Glutamatergic neuron (in vitro differentiated cells): ENCODE measurements at places on chromosomes 2 and 18.

- DNase-seq = no peak
These were observed 18.5 kb downstream of the KCMF1 start for GRCh38 chr2:84989422-84989821.

DNA sequence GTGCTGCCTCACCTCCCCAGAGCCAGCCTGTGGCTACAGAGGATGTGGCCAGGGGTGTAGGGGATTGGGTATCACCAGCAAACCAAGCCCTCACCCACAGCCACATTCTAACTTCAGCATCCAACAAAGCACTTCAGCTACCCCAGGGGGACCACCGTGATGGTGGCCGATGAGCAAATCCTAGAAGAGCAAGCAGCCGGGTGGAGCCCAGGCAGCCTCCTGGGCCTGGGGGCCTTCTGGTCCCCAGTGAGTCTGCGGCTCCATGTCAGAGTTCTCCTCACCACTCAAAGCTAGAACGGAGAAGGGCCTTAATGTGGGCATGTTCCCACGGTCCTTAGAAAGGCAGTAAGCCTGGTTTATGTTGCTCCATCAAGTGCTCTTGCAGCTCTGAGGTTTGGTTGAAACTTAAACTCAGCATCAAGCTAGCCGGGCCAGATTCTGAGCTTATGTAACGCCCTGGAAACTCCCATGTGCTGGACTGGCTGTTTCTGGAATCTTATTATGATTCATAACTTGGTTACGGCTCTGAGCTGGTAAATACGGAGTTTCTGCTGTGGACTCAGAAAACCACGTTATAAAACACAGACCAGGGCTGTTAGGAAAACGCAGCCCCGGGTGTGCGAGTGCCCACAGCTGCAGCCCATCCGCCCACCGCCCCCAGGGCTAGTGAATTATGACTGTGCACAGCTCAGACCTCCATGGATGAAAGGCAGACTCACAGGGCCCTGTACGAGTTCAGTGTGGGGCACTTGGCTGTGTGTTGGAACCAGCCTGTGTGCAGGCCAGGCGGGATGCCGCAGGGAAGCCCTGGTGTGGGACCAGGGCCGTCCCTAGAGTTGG, 99.8 kb downstream of the SEPTIN10 start:
- no peak for DNase-seq

DNA sequence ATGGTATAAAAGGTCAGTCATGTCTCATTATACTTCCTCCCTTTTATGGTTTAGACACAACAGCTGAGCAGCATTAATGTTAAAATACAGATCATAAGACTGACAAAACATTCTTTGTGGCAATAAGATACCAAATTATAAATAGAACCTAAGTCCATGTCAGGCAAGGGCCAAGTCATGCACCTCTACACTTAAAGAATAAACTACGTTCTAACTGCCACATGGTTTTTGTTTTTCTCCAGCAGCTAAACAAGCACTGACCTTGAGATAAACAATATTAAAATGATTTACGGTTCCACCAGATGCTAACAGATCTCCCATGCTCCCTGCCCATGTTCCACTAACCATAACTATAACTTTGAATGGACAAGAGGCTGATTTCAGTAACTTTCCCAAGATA, 368.6 kb upstream of the TFPI start:
- no peak for DNase-seq

DNA sequence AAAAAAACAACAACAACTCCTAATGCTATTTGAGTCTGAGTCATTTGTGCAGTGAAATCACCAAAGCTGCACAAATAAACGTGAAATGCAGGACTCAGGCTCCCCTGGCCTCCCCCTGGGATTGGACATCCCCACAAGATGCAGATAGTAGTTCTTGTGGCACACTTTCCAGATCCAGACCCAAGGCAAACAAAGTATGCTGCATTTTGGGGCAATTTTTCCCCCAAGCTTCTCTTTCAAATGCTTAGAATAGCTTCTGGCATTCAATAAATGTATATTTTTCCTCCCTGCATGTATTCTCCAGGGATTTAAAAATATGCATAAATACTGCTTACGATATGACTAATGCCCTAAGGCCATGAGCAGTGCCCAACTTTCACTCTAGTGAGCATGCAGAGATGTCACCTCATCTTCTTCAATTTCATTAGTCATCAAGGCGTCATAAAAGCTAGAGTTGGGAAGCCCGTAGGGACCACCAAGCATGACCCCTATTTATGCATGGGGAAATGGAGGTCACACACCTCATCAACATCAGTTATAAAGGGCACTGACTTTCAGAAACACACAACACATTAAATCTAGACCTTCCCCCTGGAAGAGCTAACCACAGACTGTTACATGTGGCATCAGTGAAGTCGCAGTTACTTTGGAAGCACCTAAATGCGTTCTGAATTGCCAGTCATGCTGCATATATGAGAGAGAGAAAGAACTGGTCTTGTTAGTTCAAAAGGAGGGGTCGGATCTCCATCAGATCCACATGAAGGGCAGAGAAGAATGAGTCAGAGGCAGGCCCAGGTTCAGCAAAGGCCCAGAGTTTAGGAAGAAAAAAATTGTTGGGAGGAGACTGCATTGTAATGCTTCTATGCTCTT, 374.1 kb downstream of the LPIN1 start:
- no peak for DNase-seq

DNA sequence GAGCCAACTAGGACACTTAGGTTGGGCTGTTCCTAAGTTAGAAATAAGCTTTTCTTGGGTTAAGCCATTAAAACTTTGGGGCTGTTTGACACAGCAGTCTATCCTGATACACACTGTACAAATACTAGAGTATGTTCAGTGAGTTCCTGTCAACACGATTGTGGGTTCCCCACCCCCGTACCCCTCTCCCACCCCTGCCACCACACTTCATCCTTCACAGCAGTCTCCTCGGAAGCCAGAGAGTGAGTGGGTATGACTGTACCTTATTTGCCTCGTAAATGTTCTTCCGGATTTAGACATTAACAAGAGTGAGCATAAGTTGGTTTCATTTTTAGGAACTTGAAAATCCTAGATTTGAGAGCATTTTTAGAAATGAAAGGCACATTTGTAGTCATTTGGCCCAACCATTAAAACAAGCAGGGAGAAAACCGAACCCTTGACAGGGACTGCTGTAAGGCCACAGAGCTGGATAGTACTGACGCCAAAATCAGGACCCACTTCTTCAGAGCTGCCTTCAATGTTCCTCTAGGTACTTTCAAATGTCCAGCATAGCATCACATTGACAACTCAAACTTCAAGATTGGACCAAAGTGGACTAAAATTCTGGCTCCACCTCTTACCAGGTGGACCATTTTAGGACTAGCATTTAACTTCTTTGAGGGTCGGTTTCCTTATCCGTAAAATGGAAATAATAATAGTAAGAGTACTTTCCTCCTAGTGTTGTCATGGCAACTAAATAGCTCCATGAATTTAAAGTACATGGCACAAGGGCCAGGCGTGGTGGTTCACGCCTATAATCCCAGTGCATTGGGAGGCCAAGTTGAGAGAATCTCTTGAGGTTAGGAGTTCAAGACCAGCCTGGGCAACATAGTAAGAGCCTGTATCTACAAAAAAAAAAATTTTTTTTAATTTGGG, 166.3 kb upstream of the SERTAD2 start:
- DNase-seq = no peak

DNA sequence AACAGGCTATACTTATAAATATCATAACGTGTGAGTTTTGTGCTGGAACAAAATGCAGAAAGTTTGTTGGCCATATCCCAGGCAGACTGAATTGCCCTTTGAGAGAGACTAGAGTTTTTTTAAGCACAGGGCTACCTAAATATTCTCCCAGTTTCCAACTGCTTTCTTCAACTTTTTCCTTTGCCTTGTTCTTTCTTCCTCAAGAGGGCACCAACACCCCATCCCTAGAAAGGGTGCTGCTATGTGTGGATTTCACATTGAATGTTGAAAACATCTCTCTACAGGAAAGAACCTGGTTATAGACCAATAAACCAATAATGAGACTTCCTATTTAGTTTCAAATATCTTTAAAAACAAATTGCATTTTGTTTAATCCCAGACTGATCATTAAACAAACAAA, 87.9 kb downstream of the ICOS start:
- DNase-seq = peak; percentile 21

DNA sequence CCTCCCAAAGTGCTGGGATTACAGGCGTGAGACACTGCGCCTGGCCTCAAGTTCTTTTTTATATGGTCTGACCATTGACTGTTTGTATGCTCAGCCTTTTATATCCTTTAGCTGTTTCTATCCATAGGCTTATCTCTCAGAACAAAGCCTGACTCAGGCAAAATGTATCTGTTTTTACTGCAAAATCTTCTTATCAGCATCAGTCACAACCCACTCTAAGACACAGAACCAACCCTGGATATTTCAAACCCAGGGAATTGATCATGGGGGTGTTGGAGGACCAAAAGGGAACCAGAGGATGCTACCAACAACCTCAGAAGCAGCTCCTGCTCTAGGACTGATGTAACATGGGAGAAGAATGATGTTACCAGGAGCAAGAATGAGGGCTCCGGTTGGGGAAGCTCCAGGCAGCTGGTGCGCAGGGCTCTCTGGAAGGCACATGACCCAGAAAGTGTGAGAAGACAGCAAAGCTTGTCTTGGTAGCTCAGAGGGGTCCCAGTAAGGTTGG, 75.3 kb upstream of the NCK2 start:
- DNase-seq = no peak

GRCh38 chr2:99255491-99256318, at the start of gene LYG2:
Gene LYG2, minus strand, starts transcription at chr2:99255666. Its CDS starts 1,406 bp downstream, at chr2:99254260.
- no peak for DNase-seq

DNA sequence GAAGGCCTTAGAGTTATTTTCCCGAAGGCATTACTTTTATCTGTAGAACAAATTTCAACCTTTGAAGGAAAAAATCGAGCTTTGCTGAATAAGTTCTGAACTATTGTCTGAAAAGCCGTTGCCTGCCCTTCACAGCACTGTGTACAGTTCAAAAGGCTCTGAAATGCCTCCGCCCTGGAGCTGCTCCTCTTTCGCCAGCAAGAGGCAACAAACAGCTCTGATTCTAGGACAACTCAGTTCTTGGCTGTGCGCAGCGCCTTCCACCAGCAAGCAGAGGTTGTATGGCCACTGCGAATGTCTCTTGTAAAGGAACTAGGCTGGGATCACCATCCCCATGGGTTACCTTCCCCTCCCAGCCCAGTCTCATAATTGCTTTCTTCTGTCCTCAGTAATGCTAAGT, 308.5 kb downstream of the GBX2 start:
- no peak for DNase-seq

DNA sequence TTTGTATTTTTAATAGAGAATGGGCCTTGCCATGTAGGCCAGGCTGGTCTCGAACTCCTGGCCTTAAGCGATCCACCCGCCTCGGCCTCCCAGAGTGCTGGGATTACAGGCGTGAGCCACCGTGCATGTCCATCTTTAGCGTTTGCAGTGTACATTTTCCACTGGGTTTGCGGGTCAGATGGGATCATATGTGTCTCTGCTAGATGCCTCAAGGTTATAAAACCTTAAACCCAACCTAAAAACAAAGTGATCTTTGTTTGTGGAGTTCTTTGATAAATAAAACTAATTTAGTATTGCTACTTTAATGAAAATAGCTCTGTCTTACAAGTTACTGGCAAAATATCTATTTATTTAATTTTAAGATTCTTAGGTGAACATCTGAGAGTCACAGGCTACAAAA, 13.1 kb upstream of the ALPG start:
- DNase-seq = no peak

GRCh38 chr2:241741016-241741415, 6.6 kb downstream of the D2HGDH start:
- no peak for DNase-seq

GRCh38 chr2:241011296-241011600, 12.8 kb downstream of the SNED1 start:
- no peak for DNase-seq

DNA sequence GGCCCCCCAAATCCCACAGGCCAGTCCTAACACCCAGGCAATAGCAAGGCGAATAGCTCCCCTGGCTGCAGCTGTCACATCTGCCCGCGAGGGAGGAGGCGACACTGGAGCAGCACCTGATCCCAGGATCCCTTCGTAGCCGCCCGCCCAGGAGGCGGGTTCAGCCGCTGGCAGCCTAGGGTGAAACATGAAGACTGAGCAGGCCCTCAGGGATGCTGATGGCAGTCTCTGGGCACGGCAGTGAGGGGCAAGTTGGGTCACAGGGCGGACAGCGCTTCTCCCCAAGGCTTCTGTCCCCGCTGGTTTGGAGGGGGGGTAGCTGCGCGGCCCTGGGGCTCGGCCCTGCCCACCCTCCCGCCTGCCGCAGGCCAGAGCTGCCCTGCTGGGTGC, 1.9 kb downstream of the DNMT3A start:
- DNase-seq = peak; percentile 62

DNA sequence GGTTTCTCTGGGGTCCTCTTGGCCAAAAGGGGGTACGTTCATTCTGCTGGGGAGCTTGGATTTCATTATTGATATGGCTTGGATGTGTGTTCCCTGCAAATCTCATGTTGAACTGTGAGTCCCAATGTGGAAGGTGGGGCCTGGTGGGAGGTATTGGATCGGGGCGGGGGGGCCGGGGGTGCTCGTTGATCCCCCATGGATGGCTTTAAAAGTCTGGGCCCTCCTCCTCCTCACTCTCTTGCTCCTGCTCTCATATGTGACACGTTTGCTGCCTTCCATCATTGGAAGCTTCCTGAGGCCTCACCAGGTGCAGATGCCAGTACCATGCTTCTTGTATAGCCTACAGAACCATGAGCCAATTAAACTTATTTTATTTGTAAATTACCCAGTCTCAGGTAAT, 11.8 kb downstream of the DBI start:
- no peak for DNase-seq

GRCh38 chr18:77321823-77322805, 72.5 kb downstream of the GALR1 start:
- no peak for DNase-seq

- DNase-seq = no peak
These were observed 31.9 kb downstream of the CNRIP1 start for GRCh38 chr2:68287580-68288441.

- no peak for DNase-seq
These were observed 81.5 kb downstream of the LDLRAD4 start for GRCh38 chr18:13300029-13300428.

- DNase-seq = no peak
These were observed 4.1 kb upstream of the FBLN7 start for GRCh38 chr2:112134120-112134519.

- no peak for DNase-seq
These were observed 65.1 kb upstream of the ODC1 start for GRCh38 chr2:10513201-10513600.

- DNase-seq = no peak
These were observed 135.3 kb upstream of the SLC1A4 start for GRCh38 chr2:64853894-64854293.

- no peak for DNase-seq
These were observed 976.1 kb upstream of the GYPC start for GRCh38 chr2:125679903-125680302.

DNA sequence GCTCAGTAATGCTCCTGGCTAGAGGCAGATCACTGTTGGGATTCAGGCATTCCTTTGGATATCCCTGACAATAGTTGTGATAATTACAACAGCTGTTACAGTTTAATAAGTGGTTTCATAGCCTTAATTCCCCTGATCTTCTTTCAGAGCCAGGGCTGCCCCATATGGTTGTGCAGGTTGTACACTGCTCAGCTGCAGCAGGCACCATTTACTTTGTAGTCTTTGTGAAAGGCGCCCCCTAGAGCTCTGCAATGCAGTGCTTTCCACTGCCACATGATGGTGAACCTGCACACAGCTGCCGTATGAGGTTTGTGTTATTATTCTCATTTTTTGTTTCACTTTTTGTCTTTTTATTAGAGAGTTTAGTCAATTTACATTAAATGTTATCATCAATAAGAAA, 239.1 kb downstream of the KCNS3 start:
- DNase-seq = peak; percentile 33
